IPS DF 6.9 (cell line): ENCODE measurements at places on chromosomes 2 and 18.

DNA sequence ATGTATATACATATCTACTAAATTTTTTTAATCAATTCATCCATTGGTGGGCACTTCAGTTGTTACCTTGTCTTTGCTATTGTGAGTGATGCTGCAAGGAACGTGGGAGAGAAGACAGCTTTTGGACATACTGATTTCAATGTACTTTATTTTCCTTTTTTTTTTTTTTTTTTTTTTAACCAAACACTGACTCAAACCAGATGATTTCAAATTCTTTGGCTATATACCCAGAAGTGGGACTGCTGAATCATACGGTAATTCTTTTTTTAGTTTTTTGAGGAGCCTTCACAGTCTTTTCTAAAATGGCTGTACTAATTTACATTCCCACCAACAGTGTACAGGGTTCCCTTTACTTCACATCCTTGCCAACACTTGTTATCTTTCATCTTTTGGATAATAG, 204.7 kb downstream of the INSIG2 start:
- no peak for DNase-seq

- DNase-seq = no peak
These were observed 162.4 kb downstream of the EML6 start for GRCh38 chr2:54885891-54886290.

- no peak for DNase-seq
These were observed 481.5 kb downstream of the TSN start for GRCh38 chr2:122236925-122237324.

- no peak for DNase-seq
These were observed 1374.1 kb upstream of the NXPH2 start for GRCh38 chr2:140154271-140154670.

DNA sequence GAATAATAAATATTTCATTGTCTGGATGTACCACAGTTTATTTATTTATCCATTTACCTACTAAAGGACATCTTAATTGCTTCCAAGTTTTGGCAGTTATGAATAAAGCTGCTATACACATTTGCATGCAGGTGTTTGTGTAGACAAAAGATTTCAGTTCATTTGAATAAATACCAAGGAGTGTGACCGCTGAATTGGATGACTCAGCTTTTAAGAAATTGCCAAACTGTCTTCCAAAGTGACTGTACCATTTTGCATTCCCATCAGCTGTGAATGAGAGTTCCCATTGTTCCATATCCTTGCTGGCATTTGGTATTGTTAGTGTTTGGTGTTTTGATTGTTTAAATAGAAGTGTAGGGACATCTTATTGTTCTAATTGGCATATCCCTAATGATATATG, 36.2 kb upstream of the FMNL2 start:
- no peak for DNase-seq

DNA sequence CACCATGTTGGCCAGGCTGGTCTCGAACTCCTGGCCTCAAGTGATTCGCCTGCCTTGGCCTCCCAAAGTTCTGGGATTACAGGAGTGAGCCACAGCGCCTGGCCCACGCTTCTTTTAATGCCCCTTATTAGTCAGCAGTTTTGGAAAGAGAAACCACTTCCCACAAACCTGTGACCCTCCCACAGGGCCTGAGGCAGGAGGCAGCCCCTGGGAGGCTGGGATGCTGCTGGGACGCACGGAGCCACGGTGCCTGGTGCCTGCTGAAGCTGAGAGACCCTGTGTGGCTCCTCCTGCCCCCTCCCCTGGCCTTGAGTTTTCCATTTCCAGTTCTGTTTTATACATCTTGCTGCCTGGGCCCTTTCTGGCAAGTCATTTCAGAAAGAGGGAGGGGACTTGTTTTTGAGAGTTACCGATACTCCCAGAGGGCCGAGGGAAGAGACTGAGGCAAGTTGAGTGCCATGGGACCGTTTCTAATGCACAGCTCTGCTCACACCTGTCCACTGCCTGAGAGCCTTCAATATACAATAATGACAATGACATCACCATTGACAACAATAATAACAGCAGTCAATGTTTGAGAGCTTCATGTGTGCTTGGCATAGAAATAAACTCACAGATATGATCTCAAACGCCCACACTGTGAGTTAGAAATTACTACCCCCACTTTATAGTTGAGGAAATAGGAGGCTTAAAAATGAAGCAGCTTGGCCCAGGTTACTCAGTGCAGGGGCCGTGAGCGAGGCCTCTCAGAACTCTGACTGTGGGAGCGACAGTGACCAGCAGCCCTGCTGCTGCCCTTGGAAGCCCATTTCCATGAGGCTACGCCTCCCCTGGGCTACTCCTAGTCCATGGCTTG, 78.1 kb upstream of the YWHAQ start:
- DNase-seq = no peak

DNA sequence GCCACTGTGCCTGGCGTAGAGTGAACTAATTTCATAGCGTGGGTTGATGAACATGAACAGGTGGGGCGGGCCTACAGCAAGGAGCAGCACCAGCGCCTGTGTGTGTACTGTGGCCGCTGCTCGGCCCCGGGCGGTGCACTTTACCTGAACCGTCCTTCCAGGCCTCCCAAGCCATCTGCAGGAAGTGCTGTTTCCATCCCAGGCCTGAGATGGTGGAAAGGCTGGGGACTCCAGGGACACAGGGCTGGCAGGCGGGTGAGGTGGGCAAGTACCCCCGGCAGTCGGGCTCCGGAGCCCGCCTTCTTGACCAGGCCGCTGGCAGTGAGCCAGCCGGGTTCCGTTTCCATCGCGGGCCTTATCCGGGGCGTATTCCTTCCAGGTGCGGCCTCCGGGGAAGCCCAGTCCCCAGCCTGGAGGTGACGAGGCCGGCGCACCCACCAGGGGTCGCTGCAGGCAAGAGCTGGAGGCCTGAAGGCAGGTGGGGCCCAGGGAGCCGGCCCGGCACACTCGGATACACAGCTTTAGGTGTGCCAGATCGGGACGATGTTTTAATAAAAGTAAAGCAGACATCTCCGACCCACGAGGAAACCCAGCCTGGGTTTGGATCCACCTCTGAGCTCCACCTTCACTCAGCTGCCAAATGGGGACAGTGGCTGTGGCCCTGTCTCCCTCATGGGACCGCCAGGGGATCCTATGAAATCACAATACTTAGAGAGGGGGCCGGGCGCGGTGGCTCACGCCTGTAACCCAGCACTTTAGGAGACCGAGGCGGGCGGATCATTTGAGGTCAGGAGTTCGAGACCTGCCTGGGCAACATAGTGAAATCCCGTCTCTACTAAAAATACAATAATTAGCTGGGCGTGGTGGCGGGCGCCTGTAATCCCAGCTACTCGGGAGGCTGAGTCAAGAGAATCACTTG, 22.7 kb upstream of the PDIA6 start:
- DNase-seq = peak; percentile 84

GRCh38 chr2:183068561-183068960, 10.0 kb upstream of the DUSP19 start:
- DNase-seq = no peak

DNA sequence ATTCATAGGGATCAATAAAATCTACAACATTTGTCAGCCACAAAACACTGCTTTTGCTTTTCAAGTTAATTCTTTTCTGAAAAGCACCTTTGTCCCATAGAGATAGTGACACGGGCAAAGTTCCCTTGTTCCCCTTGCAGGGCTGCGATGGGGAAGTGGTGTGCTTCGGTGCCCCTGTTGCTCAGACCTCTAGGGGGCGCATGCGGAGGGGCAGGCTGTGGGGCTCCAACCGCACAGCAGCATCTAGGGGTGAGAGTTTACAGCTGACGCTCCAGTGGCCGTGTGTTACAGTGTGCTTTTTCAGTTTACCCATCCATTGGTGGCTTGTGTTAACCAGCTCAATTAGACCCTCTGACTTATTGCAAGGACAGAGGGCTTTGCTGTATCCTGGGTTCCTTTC, 1432.2 kb upstream of the ACVR2A start:
- peak; percentile 35 for DNase-seq

DNA sequence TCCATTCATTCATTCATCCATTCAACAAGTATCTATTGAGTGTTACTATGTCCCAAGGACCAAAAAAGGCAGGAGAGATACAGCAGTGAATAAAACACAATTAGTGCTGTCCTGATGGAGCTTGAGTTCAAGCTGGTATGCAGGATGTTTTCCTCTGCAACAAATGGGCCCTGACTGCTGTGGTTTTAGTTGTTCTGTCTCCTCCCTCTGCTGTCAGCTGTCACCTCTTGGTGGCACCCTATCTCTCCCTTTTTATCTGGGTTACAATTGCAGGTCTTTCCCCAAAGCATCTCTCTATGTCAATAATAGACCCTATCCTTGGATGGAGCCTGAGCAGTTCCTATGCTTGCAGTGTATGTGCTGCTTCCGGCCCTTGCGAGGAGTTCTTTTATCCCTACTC, 304.8 kb downstream of the PDE11A start:
- no peak for DNase-seq

DNA sequence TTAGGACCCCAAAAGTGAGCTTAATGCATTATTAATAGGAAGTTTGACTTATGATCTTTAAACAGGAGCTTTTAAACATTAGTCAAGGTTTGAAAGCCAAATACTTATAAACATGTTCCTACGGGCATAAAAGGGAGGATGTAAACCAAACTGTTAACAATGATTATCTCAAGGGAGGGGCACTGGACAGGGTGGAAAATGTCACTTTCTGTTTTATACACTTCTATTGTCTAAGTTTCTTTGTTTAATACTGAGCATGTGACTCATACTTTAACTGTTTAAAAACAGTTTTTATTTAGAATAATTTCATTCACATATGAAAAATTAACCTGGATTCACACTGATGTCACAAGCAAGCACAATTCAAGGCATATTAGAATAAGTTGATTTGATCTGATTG, 18.3 kb upstream of the ITGA6 start:
- no peak for DNase-seq

- DNase-seq = no peak
These were observed 41.6 kb downstream of the EDAR start for GRCh38 chr2:108947271-108947907.

DNA sequence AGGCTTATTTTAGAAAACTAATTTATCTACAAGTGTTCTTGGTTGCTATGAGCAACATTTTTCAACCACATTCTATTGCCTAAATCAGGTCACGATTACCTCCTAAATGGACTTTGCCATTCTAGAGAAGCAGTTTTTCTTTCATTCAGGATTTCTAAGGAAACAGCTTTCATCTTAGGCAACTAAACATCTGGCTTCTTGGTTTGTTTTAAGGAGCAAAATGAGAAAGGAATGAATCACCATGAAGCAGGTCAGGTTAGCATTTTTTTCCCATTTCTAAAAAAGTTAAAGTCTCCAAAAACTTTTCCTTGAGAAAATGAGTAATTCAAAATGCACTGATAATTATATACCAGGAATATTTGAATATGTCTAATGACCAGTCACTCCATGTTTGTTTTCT, 114.8 kb downstream of the GAREM1 start:
- no peak for DNase-seq

DNA sequence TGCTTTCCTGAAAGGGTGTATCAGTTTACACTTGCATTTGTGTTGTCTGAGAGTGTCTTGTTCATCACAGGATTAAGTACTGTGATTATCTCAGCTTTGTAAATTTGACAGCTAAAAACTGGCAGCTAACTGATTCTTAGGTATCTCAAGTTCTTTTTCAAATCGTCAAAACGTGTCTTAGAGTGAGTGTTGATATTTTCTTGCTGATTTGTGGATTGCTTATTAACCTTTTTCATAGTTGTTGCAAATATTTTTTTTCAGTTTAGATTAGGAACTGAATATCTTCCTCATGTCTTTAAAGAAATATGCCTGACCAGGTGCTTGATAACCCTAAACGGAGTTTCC, 41.9 kb downstream of the LRRFIP1 start:
- DNase-seq = no peak

- no peak for DNase-seq
These were observed 1109.2 kb downstream of the LRP1B start for GRCh38 chr2:141021611-141022010.

- no peak for DNase-seq
These were observed 52.9 kb downstream of the DPYSL5 start for GRCh38 chr2:26900831-26901321.

DNA sequence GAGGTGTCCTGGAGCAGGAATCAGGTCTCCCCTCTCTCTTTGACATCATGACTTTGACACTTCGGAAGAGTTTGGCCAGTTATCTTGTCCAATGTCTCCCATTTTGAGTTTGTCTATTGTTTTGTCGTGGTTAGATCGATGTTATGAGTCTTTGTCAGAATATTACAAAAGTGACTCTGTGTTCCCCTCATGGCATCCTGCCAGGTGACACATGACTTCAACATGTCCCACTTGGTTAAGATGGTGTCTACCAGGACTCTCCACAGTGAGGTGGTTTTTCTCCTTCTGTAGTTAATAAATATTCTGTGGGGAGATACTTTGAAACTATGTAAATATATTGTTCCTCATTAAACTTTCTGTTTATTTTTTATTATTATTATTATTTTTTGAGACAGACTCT, 76.6 kb upstream of the BZW1 start:
- DNase-seq = no peak

DNA sequence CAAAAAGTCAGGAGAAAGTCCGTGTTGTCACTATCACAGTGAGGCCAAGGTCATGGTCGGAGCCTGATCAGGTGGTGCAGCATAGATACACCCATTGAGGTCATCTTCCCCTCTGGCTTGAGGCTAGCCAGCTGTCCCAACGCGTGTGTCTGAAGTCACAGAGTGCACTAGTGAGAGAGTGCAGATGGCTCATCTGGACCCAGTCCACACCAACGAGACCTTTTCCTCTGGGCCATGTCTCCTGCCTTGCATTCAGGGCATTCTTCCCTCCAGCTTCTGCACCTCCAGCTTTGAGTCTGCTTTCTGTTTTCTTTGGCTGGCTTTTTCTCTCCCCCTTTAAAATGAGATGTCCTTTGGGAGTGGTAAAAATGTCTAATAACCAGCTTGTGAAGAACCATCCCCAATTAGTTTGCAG, 146.9 kb downstream of the TDRD15 start:
- no peak for DNase-seq

GRCh38 chr18:41324020-41324791, 630.8 kb upstream of the PIK3C3 start:
- no peak for DNase-seq

GRCh38 chr2:78351208-78351607, 674.3 kb upstream of the REG3G start:
- no peak for DNase-seq

DNA sequence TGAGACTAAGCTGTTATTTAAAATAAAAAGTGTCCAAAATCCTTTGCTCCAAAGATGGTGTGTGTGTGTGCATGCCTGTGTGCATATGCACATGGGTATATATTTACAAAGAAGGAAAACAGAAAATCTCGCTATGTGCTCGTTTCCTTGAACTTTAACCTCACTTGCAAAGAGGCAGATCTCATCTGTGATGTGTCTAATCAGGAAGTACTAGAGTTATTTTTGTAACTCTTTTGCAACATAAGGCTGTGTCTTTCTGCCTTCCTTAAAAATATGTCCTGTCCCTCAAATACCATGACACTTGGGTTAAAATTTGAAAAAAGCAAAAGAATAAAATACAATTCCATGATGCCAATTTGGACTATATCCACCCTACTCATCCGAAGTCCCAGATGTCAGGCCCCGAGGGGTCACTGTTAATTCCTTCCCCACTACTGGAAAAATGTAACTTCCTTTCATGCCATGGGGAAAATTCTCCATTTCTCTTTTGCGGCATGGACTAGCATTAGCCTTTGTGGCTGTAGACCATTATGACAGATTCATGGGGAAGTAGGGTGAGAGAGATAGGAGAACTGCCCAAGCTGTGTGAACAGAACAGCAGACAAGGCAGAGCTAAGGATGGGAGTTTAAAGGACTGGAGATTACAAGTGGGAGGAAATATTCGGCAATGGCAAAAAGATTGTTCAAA, 191.3 kb downstream of the MYO1B start:
- DNase-seq = no peak
